ENCODE measurements at places on chromosomes 16 and 17. TPM values are rescaled to one million over a fixed set of nuclear protein-coding genes. Genes with fewer than 3 reads are reported as not detected.

DNA sequence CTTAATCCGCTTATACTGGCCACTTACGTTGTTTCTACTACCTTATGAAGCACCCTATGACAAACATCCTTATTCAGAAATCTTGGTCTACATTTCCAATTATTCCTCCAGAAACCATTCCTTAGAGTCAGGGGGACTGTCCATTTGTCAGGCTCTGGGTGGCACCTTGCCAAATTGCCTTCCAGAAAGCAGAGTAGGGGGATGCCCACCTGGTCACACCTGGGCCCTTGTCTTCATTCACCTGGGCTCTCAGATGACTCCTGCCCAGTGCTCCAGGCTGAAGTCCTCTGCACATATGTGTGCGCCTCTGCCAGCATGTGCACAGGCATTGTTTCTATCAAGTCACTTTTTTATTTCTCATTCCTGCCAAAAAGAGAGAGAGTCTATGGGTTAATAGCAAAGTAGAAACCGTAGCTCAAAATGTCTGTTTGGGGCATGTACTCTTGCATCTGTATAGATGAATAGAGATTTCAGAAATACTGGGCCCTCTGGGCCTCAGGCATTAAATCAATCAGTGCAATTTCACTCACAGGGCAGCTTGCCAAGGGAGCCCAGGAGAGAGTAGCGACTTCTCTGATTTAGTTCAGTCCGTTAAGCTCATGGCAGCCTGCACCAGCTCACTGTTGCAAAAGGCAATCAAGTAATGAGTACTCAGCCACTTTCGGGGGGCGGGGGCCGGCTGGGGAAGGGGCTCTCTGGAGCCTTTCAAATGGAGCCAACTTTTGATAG, 104.7 kb downstream of the SOCS1 start:
- no peak for DNase-seq

GRCh38 chr17:81371910-81372760, 23.1 kb upstream of the BAHCC1 start:
- no peak for DNase-seq

DNA sequence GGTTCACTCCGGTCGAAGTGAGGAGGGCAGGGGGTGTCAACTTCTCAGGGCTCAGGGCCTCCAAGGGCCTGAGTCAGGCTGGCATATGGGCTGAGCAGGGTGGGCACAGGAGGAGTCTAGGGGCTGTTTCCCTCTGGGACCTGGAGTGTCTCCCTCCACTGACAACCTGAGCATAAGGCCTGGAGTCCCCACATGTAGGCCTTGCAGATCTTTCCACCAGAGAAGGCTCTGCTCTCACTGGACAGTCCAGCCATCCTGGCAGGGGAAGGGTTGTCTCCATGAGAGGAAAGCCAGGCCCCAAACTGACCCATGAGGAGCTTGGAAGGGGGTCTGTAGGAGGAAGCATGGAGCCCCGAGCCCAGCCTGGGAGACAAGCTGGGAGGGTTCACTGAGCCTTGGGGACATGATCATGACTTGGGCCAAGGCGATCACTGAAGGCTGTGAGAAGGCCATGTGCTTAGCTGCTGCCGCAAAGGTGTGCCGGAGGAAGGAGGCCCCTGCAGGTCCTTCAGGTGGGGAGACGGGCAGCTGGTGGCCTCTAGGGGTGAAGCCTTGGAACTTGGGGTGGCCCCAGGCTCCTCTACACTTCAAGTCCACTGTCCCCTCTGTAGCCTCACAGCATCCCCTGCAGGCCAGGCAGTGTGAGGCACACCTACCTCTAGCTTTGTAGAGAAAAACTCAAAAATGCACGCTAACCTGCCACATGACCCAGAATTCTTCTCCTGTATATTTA, 9.9 kb downstream of the CMTM2 start:
- no peak for DNase-seq

DNA sequence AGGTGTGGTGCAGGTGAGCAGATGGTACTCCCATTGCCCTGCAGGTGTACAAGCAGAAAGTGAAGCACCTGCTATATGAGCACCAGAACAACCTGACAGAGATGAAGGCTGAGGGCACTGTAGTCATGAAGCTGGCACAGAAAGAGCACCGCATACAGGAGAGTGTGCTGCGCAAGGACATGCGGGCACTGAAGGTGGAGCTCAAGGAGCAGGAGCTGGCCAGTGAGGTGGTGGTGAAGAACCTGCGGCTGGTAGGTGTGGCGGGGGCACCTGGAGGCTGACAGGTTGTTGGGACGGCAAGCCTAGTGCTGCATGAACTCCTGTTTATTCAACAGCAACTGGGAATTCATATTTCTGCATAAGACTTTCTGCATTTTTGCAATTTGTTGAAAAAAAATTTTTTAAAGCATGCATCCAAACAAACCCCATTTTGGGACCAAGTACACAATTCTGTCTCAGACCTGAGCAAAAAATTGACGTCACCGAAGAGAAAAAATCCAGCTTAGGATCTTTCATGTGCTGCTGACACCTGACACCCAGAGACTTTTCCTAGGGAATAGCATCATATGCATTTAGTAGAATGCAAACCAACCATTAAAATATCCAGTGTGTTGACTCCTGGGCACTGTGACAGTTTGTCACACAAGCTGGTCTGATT, 13.5 kb upstream of the DBNDD1 start:
- DNase-seq, result no peak

DNA sequence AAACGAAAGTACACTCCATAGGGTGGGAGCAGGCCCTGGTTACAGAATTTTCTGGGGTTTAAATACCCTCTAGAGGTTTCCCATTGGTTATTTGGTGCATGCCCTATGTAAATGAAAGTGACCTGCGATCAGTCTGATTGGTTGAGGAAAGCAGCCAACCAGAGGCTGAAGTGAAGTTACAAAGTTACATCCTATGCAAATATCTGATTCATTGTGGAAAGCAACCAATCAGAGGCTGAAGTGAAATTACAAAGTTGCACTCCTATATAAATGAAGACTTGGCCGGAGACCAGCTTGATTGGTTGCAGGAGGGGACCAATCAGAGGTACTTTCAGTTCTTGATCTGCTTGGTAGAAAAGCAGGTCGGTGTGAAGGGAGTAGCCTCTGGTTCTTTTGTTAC, 24.4 kb downstream of the NAA60 start:
- no peak for DNase-seq

DNA sequence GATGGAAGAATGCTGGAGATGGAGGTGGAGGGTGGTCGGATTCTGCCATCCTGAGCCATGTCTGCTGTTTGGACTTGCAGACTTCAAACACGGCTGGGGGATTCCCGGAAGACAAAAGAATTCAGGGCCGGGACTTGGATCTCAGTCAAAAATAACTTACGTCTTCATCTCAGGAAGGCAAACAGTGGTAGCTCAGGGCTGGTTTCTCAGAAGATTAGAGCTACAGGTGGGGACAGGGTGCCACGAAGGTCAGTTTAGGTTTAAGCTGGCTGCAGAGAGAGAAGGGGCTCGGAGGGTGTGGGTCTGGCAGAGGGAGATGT, 4.3 kb upstream of the RHBDL3 start:
- no peak for DNase-seq

- no peak for DNase-seq
Observed at GRCh38 chr16:68031951-68032350, 8.9 kb downstream of the DUS2 start.

- no peak for DNase-seq
Observed at GRCh38 chr17:17931159-17931558, 41.0 kb downstream of the TOM1L2 start.

DNA sequence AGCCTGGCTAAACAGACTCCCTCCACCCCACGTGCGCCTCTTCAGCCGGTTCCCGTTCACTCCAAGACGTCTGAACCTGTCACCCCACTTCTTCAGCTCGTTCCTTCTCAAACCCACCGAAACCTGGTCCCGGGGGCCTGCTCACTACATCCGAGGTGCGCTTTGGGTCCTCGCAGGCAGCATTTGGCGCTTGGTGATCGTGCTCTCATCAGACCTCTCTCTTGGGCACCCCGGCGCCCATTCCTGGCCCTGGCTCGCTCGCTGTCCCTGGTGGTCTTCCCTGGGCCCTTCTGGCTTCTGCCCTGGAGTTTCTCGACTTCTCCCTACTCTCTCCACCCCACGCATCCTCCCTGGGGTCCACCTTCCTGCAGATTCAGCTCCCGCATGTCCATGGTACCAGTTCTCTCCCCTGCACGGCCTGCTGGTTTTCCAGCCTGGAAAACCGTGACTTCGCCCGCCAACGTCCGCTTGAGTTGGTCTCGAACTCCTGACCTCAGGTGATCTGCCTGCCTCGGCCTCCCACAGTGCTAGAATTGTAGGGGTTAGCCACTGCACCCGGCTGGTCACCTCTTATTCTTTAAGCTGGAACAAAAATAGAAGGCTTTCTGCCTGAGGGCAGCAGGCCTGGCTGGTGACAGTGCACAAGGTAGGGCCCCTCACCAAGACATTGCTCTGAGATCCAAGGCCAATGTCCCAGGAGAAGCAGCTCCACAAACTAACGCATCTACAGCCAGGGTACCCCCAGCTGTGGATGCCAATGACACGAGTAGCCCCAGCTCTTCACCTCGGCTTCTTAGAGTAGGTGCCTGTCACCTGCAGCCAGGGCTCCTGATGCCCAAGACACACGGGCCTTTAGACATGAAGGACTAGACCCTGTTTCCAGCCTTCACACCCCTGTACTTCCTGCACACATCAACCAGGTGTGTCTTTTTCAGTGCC, 1.1 kb upstream of the MEAK7 start:
- no peak for DNase-seq

DNA sequence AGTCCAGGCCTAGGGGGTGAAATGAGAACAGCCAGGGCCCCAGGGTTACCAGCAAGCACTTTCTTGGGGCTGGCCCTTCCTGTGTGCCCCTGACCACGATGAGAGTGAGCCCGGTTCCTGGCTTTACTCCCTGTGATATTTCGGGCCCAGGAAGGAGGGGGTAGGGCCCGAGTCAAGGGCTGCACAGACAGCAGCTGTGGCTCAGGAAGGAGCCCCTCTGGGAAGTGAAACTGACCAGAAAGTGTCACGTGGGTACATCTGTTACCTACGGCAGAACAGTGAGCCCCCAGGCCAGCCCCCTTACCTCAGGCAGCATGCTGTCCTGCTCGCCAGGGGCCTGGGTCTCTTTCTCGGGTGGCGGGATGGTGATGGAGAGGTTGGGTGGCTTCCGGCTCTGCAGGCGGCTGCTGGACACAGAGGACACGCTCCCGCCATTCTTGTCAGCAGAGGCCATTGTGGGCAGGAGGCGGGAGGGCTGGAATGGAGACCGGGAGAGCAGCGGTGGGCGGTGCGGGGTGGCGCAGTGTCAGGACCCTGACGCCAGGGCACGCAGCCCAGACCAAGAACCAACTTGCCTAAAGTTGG, 13.8 kb downstream of the AANAT start:
- DNase-seq, result no peak

- DNase-seq, result no peak
Observed at GRCh38 chr17:81184555-81184954, 18.5 kb upstream of the AATK start.

DNA sequence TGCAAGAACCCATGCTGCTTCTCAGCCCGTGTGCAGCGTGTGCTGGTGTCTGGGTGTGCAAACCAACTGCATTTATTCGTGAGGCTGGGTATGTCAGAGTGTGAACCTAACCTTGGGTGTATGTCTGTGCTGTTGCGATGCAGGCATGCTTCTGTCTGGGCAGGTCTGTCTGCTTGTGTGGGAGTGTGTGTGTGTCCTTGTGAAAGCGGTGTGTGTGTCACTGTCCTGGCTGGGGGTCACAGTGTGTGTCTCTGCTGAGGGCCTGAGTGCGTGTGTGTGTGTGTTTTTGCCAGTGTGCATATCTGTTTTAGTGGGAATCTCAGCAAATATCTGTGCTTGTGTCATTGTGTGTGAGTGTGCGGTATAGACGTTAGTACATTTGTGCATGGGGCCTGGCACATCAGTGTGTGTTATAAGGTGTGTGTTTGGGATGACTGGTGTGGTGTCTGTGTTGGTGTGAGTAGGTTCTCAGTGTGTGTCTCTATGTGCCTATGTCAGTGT, 121.8 kb downstream of the CYLD start:
- no peak for DNase-seq

- no peak for DNase-seq
Observed at GRCh38 chr16:72536723-72537435, 364.9 kb upstream of the PMFBP1 start.

DNA sequence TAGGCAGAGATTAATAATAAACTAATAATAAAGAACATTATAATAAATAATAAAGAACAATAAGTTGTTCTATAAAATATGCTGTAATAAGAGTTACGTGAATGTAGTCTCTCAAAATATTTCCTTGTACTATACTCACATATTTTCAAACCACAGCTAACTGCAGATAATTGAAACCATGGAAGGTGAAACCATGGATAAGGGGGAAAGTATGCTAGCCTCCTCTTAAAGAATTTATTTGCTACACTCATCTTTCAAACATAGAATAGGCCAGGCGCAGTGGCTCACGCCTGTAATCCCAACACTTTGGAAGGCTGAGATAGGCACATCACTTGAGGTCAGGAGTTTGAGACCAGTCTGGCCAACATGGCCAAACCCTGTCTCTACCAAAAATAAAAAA, 18.5 kb downstream of the CYTH1 start:
- DNase-seq, result no peak

GRCh38 chr17:77330602-77331081, 189.9 kb downstream of the SEC14L1 start:
- DNase-seq, result no peak

- DNase-seq, result no peak
Observed at GRCh38 chr17:50013079-50013478, 18.1 kb upstream of the DLX3 start.

- no peak for DNase-seq
Observed at GRCh38 chr17:19727501-19728078, 11.2 kb upstream of the SLC47A2 start.

DNA sequence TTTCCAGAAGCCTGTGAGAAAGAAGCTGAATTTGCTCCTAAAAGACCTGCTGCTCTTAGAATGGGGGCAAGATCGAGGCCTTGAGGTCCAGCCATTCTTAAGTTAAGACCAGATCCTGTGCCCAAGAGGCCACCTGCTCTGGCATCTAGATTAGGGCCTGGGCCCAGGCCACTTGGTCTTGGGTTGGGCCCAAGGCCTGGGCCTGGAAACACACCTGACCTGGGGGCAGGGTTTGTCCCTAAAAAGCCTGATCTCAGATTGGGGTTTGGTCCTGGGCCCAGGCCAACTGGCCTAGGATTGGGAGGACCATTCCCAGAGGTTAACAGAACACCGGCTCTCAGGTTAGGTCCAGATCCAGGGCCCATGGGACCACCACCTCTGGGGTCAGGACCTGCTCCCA, 12.9 kb downstream of the CHTF8 start:
- DNase-seq, result no peak

GRCh38 chr16:3027983-3028715, 4.3 kb downstream of the THOC6 start:
- DNase-seq, result peak; percentile 32

GRCh38 chr16:11144122-11144521, 111.9 kb downstream of the SOCS1 start:
- DNase-seq, result no peak

Gene ADGRG1
- total RNA-seq, result 13.1 TPM

Gene GRIN2A
- 12.3 TPM for total RNA-seq

Gene RHBDL1
- 6.6 TPM for total RNA-seq

Gene USP10
- total RNA-seq, result 77.4 TPM

Gene IL34
- 5.8 TPM for total RNA-seq

Gene C1QL1
- 9.5 TPM for total RNA-seq
